ENCODE measurements at places on chromosomes 6 and 20. TPM values are rescaled to one million over a fixed set of nuclear protein-coding genes. Genes with fewer than 3 reads are reported as not detected.

DNA sequence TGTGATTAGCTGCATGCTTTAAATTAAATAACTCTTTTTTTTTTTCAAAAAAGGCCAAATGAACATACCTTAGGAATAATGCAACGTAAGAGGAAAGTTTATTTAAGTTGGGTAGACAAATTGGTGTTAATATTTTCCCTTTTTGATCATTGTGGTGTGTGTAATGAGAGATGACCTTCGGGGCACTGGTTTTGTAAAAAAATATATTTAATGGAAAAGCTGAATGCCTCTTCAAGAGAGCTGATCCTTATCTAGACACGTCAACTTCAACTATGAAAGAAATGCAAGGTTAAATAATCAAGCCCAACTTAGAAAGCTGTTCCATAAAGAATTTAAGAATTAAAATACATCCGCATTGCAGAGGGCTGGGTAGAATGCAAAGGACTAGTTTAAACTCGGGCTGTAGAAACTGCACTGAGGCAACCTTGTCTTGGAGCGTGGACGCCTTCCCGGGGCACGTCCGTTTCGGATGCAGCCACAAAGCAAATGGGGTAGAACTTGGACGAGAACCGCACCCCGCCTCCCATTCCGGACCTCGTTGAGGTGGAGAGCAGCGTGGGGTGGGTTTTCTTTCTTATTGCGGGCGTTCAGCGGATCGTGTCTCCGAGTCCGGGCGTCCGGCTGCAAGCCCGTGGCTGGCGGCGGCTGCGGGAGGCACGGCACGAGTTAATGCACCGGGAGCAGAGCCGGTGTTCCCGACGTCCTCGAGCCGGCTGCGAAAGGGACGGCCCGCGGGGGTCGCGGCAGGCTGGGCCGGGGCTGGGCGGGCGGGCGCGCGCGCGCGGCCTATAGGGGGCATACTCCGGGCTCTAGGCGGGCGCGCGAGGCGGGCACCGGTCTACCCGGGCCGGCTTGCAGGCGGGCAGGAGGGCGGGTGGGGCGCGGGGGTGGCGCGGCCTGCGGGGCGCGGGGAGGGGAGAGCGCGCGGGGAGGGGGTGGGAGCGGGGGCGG is 1.9 kb downstream of the JARID2 start:
- H3K27me3 ChIP-seq, result no peaks in the 10 kb centered on the region
- peak; percentile 53 for DNase-seq
- peak overlapping the region; percentile 92 for H3K27ac ChIP-seq
- H3K36me3 ChIP-seq, result no peaks in the 10 kb centered on the region

DNA sequence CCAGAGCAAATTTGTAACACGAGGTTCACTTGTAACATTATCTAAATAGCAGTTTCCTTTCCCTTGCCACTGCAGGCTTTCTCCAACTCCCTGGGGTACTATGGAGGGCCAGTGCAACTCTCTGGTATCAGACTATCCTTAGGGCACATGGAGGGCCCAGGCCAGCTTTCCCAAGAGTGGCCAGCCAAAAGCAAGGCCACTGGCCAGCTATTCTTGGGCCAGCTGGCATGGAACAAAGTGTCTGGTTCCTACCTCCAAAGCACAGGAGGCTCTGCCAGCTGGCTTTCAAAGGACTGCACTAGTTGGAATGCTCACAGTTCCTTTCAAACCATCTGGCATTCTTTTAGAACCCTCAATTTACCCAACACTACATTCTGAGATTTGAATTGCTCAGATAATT is 8.7 kb downstream of the RNF24 start:
- no peaks in the 10 kb centered on the region for H3K36me3 ChIP-seq
- H3K27me3 ChIP-seq, result no peaks in the 10 kb centered on the region
- H3K4me1 ChIP-seq, result peaks cover 5% of the 10 kb centered on the region

GRCh38 chr6:169656546-169657283 is 45.1 kb downstream of the WDR27 start:
- no peaks in the 10 kb centered on the region for H3K36me3 ChIP-seq
- DNase-seq, result no peak
- H3K27me3 ChIP-seq, result no peaks in the 10 kb centered on the region
- no peak overlapping the region for H3K27ac ChIP-seq
- H3K4me3 ChIP-seq, result no peak overlapping the region

DNA sequence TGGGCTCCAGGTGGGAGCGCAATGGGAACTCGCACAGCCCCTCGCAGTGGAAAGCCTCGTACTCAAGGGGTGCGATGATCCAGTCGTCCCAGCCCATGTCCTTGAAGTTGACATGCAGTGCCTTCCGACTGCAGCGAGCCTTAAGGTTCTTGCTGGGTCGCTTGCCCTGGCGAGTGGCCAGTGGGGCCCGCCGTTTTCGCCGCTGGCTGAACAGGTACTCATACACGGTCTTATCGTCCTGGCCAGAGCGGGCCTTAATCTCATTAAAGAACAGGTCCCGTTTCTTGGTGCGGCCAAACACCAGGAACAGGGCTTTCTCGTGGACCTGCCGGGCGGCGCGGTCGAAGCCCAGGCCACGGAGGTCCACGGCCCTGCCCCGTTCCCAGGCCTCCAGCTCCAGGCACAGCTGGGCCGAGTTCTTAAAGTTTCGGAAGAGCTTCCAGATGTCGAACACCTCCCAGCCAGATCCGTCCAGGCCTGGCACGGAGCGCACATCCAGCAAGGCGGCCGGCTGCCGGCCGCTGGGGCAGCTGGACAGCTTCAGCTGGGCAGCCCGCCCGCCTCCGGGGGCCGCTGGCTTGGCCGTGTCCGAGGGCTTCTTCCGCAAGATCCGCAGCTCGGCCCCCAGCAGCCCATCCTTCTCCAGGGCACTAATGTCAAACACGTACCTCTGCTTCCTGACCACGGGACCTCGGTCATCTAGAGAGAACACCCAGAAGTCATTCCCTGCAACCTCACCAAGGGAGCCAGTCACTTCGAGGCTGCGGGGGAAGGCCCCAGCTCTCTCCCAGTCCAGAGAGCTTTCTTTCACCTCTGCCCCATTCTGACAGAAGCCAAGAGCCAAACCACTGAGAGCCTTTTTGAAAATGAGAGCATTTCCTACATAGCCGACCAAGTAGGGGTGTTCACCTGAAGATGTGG is 3.7 kb downstream of the GDF5 start:
- no peaks in the 10 kb centered on the region for H3K36me3 ChIP-seq
- no peaks in the 10 kb centered on the region for H3K4me1 ChIP-seq
- no peak overlapping the region for H3K27ac ChIP-seq
- no peaks in the 10 kb centered on the region for H3K27me3 ChIP-seq

DNA sequence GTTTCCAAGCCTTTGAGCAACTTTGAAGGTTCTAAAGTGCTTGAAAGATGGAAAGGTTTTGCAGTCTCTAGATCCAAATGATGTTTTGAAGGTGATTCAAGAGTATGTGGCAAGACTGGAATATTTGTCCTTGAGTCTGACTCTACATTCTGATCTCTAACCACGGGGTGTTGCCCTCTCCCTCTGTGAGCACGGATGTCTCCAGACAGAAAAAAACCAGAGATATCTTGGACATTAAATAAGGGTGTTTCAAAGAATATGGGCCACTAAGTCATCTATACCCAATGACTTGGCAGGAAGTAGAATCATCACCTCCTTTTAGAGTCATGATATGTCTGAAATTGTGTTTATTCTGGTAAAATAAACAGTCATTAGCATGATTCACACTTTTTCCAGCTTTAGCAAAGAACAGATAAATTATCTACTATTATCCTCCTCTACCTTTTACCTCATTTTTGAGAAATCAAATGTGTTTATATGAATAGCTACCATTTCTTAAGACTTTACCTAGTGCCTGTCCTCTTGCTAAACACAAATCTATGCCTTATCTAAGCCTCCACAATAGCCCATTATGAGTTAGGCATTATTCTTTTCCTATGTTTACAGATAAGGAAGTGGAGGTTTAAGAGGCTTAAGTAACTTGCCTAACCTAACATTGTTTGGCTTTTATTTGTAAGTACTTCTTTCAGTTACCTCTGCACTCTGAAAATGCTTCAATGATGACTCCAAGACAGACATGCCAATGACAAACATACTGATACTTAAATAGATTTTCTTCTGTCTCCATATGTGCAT is 384.4 kb downstream of the BMP2 start:
- H3K27ac ChIP-seq, result no peak overlapping the region
- no peak overlapping the region for H3K4me3 ChIP-seq
- DNase-seq, result no peak
- no peaks in the 10 kb centered on the region for H3K27me3 ChIP-seq

DNA sequence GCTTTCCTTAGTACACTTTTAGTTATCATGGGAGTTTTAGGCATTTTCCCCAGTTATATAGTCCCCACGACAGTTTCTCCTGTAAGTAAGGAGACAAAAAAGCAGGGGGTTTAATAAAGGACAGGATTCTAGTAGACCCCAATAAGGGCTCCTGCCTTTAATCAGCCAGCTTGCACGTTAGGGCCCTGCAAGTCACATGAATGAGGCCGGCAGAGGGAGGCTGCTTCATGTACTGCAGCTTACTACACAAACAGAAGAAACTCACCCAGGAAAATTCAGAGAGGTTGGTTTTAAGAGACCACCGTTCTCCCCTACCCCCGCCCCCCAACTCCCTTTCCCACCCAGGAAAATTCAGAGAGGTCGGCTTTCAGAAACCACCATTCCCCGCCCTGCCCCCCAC is 229.7 kb upstream of the MOCS1 start:
- H3K27me3 ChIP-seq, result no peaks in the 10 kb centered on the region
- H3K4me3 ChIP-seq, result no peak overlapping the region
- DNase-seq, result no peak

DNA sequence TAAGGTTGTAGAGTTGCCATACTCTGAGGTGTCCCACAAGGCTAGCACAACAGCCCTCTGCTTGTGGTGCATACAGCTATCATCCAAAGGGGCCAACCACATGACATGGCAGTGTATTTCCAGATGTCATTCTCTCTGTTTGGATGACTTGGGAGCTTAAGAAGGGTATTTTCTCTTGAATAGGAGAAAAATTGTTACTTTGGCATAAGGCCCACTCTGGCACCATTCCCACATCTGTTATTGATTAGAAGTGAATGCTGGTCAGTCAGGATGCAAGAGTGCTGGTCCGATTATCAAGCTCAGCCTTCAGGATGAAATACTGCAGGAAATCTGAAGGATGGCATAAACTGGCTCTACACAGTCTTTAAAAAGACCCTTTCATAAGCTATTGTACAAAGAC is 83.6 kb upstream of the C20orf144 start:
- peak; percentile 29 for DNase-seq
- H3K27ac ChIP-seq, result no peak overlapping the region
- H3K4me3 ChIP-seq, result no peak overlapping the region

DNA sequence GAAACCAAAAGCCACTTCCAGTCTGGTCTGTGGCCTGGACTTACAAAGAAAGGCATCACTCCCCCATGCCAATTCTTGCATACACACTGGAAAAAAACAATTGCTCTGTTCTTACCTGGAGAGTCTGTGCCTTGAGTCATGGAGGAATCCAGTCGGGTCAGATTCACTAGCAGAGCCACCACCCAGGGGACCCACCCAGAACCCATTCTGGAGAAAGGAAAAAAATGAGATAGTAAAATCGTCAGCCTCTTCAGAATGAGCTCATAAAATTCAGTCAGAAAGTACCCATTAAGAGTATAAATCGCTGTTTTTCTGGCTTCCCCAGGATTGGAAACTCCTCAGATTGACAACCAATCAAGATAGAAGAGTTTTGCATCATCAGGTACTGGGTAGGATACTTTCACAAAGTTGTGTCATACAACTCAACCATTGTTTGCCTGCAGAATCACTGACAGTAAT is at the start of gene HLA-DOB:
Gene HLA-DOB (minus strand): TSS at position 257 of the 459 bp plus-strand sequence. CDS start 51 bp downstream, at position 206.
- H3K36me3 ChIP-seq, result no peaks in the 10 kb centered on the region
- no peak within 1 kb of the TSS for H3K4me3 ChIP-seq
- no peaks in the 10 kb centered on the region for H3K4me1 ChIP-seq
- no peak for DNase-seq
- H3K27me3 ChIP-seq, result no peaks in the 10 kb centered on the region
- H3K27ac ChIP-seq, result no peak within 1 kb of the TSS

- no peaks in the 10 kb centered on the region for H3K36me3 ChIP-seq
- no peak for DNase-seq
- H3K4me3 ChIP-seq, result no peak overlapping the region
- no peaks in the 10 kb centered on the region for H3K4me1 ChIP-seq
Observed at GRCh38 chr6:34615574-34616226, 59.6 kb upstream of the SPDEF start.

DNA sequence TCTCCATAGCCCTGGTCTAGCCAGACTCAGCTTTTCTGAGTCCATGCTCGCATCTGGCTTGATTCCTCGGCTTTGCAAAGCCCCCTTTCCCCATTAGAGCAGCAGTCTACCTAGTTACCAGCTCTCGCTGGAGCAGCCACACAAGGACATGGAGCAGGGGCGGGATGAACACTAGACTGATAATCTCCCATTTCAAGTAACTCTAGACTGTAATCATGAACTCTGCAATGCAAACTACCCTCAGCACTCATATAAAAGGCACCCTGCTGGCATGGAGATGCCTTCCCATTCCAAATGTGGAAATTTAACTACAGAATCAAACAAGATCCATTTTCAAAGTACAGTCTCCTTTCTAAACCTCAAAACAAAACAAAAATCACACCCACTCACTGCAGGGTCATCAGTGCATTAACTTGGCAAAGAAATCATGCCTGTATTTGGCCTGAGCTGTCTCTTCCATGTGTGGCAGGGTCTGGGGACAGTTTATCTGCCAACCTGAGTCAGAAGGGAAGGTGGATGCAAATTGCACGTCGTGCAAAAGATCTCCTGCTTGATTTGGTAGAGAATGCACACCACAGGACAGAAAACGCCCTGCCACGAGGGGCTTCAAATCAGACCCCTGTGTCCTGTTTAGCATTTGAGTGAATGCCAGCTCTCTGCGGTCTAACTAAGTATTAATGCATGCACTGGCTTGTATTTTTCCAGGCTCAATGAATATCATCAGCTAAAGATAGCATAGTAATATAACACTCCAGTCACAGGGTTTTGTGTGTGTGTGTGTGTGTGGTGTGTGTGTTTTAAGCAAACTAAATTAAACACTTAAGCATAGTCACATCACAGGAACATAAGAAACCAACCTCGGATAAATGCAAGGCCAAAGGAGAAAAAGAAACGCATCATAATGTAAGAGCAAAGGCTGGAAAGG is 85.3 kb downstream of the MYLK4 start:
- no peaks in the 10 kb centered on the region for H3K36me3 ChIP-seq
- no peak for DNase-seq
- H3K4me1 ChIP-seq, result no peaks in the 10 kb centered on the region
- no peaks in the 10 kb centered on the region for H3K27me3 ChIP-seq
- no peak overlapping the region for H3K27ac ChIP-seq

- no peak overlapping the region for H3K27ac ChIP-seq
- no peak overlapping the region for H3K4me3 ChIP-seq
- DNase-seq, result no peak
- no peaks in the 10 kb centered on the region for H3K36me3 ChIP-seq
Observed at GRCh38 chr6:45728674-45729073, 287.0 kb downstream of the CLIC5 start.

GRCh38 chr6:1993042-1993441 is 252.4 kb downstream of the GMDS start:
- no peak overlapping the region for H3K27ac ChIP-seq
- no peaks in the 10 kb centered on the region for H3K4me1 ChIP-seq
- H3K4me3 ChIP-seq, result no peak overlapping the region
- no peak for DNase-seq
- H3K36me3 ChIP-seq, result no peaks in the 10 kb centered on the region
- no peaks in the 10 kb centered on the region for H3K27me3 ChIP-seq

GRCh38 chr6:63807056-63807455 is 171.5 kb downstream of the PHF3 start:
- H3K4me3 ChIP-seq, result no peak overlapping the region
- H3K27ac ChIP-seq, result no peak overlapping the region
- no peaks in the 10 kb centered on the region for H3K36me3 ChIP-seq

The OR2B6 gene
- not detected for total RNA-seq

The MYMX gene
- total RNA-seq, result not detected

The NHLRC1 gene
- total RNA-seq, result not detected

The PET117 gene
- total RNA-seq, result 15.3 TPM

The ERVFRD-1 gene
- total RNA-seq, result not detected

The EPB41L1 gene
- 9.7 TPM for total RNA-seq

The CAP2 gene
- 13.1 TPM for total RNA-seq
